ENCODE measurements at places on chromosomes 6 and 20.

GRCh38 chr6:137522831-137523230 lies 28.6 kb upstream of the OLIG3 start:
- DNase-seq: no peak

- DNase-seq: no peak
Measured at GRCh38 chr20:19078448-19079373, 133.7 kb upstream of the SLC24A3 start.

GRCh38 chr20:62778601-62779416 lies 17.5 kb upstream of the MRGBP start:
- no peak for DNase-seq

GRCh38 chr20:62010551-62011402 lies 54.9 kb downstream of the TAF4 start:
- DNase-seq: peak; percentile 30

DNA sequence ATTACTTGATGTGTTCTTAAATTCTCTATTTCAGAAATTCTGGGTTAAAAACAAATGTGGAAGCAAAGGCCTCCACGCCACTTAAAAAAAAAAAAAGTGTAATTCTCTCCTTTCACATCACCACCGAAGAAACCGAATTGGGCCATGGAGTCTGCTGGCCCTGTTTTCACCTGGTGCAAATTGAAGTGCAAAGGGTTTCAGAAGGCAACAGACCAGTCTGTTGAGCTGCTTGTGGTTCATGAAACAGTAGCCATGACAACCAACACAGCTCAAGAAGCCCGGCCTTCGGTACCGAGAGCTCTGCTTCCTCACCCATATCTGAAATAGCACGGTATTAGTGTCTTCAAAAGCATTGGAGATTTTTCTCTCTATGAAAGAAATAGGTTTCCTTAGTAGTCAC lies 63.1 kb downstream of the GMPR start:
- DNase-seq: no peak

- no peak for DNase-seq
Measured at GRCh38 chr6:111242452-111242851, 155.1 kb downstream of the SLC16A10 start.

GRCh38 chr6:147437615-147438014 lies 70.9 kb upstream of the SAMD5 start:
- DNase-seq: no peak

- DNase-seq: no peak
Measured at GRCh38 chr6:22667855-22668254, 98.5 kb downstream of the HDGFL1 start.

DNA sequence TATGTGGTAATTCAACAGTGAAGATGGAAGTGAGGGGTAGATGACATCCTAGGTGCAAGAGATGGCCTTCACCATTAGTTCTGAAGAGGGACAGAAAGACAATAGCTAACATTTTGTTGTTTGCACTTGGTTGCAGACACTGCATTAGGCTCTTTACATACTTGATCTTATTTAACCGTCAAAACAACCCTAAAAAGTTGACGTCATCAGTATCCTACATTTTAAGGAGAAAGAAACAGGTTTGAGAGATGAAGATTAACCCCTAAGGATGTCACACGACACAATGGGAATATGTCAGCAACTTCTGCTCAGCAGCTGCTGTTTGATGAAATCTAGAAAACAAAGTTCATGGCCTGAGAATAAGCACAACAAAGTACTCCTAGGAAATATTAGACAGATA lies 72.6 kb upstream of the MC3R start:
- DNase-seq: no peak

GRCh38 chr6:137427656-137428290 lies 66.4 kb downstream of the OLIG3 start:
- no peak for DNase-seq

DNA sequence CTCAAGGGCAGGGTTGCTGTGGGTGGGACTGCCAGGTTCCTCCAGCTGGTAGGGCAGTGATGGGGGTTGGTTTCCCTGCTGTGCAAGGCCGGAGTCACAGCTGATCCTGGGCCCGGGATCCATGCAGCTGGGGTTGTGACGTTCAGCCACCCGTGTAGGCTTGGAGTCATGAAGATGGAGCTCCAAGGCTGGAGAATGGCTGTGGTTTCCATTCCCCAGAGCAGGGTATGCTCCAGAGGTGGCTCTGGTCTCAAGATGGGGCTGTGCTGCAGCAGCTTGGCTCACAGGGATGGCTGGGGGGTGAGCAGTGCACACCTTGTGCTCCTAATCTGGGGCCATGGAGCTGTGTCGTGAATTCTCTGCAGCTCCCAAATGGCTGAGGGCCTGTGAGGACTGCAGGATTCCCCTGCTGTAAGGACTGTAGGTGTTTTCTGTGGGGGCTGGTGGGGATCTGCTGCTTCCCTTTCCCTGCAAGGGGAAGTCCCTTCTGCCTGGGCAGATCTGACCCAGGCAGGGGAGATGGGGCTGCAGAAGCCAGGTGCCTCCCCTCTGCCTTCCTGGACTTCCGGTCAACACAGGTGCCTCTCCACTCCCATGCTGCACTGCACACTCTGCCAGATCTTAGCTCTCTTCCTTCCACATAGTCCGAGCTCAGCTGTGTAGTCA lies 15.9 kb downstream of the KIF25 start:
- DNase-seq: no peak

DNA sequence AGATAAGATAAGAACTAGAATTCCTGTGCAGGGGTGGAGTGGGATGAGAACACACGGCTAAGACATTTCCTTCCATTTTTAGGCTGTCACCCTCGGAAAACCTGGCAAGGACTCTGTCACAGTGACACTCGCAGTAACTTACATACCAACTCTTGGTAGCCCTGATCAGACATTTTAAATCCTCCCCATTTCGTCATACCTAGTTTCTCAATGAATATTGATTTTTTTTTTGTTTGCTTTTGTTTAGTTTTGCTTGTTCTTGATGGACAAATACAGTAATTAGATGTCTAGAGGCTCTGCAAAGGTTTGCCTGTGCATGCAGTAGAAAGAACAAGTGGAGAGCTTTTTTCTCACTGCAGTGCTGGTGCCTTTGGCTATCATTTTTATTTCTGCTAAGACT lies 213.0 kb upstream of the FAM83B start:
- no peak for DNase-seq

DNA sequence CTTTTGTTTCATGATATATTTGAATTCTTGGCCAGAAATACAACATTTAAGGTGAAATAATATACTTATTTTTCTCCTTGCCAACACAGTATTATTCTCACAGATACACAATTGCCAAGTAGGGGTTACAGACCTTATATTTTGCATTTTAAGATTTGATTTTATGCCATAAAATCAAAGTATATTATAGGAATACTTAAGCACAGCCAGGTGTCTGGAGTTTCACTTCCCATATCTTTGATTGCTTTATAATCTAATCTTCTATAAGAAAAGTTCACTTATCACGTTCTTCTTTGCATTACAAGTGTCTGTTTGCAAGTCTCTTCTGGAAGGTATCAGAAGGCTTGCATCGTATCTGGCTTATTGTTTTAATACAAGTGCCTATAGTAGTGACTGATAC lies 327.7 kb upstream of the MANEA start:
- DNase-seq: no peak

All from stimulated activated CD4-positive, alpha-beta T cell treated with anti-CD3 and anti-CD28 coated beads, Interleukin-15, amount 100 ng/mL, for 1 hour (primary cell).